Body of pancreas (tissue), 4 donors: ENCODE measurements at places on chromosomes 5 and 9.

GRCh38 chr9:101421653-101422065 is 13.9 kb downstream of the ALDOB start:
- DNase-seq: peak; percentile 84

GRCh38 chr9:123411636-123412035 is 55.6 kb downstream of the CRB2 start:
- DNase-seq: no peak

DNA sequence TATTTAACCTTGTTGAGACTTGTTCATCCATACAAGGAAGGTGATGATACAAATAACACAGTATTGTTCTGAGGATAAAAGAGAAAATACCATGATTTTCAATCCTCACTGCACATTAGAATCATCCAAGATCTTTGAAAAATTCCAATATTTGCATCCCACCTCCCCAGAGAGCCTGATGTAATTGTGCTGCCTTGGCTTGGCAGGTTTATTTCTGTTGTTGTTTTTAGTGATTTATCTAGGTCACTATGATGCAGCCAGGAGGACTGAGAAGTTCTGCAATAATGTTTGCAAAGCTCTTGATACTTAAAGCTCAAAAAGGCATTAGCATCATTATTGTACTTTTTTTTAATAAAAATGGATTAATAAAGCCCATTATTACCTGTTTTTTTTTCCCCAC is 67.0 kb upstream of the NMUR2 start:
- no peak for DNase-seq

DNA sequence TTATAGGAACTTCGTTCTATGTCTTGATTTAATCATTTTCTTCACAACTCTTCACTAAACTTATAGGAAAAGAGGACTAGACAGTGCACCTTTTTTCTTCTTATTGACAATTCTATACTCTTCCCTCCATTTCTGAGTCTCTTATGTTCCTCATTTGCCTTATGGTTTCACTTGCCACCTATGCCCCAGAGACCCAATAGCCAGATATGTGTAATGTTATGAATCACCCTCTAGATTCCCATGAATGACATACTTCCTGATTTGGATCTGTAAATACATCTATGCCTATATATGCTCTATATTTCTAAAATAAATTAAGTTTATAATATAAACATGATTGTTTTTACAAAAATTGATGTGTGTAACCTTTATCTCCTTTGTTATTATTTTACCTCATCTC is 514.1 kb upstream of the MEF2C start:
- no peak for DNase-seq

- DNase-seq: peak; percentile 28
Measured at GRCh38 chr9:125460883-125461635, 199.4 kb downstream of the GAPVD1 start.

DNA sequence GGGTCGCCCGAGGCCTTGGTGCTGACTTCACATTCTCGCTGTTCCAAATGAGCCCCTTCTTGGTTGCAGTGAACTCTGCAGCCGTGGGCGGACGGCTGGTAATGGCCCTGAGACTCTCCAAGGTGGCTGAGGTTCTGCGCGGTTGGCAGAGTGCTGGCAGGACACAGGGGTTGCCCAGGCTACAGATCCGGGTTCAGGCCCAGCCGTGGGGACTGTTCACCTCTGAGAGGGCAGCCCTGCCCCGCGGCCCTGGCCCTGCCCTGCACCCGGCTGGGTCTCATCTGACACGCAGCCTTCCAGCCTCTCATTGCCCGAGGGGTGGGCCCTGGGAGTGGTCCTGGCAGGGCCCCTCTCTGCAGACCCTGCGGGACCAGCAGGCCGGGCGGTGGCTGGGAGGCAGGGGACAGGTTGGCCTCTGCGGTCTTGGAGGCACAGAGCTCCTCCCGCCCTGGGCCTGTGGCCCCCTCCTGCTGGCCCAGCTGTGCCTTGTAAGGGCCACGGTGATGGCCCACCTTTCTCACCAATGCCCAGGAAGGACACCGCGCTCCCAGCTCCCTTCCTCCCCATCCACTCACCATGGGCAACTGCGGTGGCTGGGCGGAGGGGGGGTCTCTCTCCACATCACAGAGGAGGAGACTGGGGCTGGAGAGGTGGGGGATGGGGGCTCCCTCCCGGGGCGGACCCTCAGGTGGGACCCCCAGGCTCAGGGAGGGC is 51.6 kb downstream of the AHRR start:
- DNase-seq: no peak

DNA sequence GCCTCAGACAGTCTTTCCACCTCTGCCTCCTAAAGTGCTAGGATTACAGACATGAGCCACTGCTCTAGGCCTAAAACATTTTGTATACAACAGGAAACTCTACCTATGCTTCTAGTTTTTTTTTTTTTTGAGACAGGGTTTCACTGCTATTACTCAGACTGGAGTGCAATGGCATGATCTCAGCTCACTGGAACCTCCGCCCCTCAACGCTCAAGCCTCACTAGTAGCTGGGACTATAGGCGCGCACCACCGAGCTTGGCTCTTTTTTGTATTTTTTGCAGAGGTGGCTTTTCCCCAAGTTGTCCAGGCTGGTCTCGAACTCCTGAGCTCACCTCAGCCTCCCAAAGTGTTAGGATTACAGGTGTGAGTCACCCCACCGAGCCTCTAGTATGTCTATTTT is 5.4 kb downstream of the HSPA9 start:
- no peak for DNase-seq

- DNase-seq: no peak
Measured at GRCh38 chr5:158195416-158196210, 336.7 kb upstream of the CLINT1 start.

DNA sequence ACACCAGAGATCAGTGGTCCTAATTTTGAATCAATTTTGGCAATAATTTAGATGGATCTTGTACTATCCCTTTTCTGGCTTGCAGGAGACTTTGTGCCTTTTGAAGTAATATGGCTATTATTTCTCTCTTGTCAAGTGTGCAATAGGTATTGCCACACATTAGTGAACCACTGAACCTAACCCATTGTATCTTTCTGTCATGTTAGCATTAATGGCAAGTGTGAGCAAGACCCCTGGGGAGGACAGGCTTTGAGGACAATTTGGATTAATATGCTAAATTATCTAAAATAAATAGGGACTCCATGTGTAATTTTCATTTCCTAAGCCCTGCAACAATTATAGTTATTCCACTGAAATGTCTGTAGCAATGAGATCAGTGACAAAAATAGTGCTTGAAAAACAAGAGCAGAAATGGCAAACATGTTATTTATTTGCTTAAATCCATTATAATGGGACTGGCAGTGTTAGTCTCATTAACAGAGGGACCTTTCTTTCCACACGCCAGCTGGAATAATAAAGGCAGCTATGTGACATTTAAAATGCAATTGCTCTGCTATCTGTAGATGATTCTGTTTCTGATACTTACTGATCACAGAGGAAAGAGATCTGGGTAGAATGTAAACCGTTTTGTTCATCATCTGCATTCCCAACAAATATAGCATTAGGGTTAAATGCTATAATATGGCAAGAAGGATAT is 753.3 kb upstream of the ZNF608 start:
- no peak for DNase-seq

- no peak for DNase-seq
Measured at GRCh38 chr5:172594431-172594830, 46.6 kb upstream of the NEURL1B start.

- peak; percentile 46 for DNase-seq
Measured at GRCh38 chr9:94097788-94098414, 13.6 kb downstream of the PTPDC1 start.

DNA sequence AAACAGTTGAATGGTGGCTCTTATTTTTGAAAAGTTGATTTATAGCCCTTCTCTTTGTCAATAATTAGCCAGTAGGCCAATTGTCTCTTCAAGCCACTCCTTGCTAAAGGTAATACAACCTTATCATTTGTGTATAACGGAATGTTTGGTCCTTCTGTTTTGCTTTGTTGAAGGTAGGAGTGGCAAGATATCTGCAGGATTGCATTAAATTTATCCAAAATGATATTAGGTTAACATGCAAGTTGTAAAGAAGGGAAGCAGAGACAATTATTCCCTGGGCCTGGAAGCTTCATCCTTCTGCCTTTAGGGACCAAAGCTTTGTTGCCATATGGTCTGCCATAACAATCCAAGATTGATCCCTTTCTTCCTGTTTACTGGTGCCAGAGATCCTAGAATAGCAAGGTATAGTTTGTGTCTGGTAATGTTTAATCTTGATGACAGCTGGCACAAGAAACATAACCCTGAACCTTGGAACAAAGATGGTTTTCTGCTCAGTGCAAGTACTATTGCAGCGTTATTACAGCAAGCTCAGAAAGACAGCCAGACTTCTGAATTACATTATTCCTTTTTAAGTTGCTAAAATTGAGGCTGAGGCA is 15.5 kb upstream of the FSD1L start:
- DNase-seq: no peak

DNA sequence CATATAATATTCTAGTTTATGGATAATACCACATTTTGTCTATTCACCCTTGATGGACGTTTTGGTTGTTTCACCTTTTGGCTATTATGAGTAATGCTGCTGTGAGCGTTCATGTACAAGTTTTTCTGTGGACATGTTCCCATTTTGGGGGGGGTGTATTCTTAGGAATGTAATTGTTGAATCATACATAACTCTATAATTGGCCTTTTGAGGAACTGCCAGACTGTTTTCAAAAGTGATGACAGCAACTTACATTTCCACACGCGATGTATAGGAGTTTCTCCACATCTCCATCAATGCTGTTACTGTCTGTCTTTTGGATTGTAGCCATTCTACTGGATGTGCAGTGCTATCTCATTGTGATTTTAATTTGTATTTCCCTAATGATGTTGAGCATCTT is 69.8 kb downstream of the SLC46A2 start:
- no peak for DNase-seq

DNA sequence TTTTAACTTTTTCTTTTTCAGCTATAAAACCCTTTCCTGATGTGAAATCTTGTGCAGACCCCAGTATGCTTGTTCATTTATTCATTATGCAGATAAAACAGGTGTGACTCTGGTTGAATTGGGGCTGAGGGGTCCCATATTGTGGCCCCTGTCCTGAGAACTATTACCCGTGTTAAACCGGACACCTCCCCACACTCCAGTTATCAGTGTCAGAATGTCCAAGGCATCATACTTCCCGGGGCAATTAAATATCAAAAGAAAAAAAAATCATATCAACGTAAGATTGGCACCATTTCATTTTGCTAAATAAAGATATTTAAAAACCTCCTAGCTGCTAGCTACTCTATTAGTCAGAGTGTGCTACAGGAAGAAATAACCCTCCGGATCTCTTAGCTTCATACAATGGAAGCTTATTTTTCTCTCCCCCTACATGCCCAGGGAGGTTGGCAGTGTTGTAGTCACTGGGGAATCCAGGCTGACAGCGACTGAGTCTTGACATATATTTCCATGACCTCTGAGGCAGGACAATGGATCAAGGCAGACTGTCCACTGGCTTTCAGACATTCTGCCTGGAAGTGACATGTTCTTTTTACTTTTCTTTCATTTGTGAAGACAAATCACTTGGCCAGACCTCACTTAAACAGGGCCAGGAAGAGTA is 170.0 kb downstream of the SEC61B start:
- DNase-seq: no peak

- DNase-seq: no peak
Measured at GRCh38 chr9:87184956-87185642, 237.8 kb upstream of the GAS1 start.

GRCh38 chr5:77437194-77437593 is 54.9 kb downstream of the WDR41 start:
- DNase-seq: no peak

GRCh38 chr5:52665559-52665958 is 122.2 kb upstream of the ITGA1 start:
- no peak for DNase-seq

GRCh38 chr5:59174248-59174844 is 591.5 kb downstream of the RAB3C start:
- peak; percentile 54 for DNase-seq

- no peak for DNase-seq
Measured at GRCh38 chr5:172749881-172750633, 20.9 kb downstream of the DUSP1 start.

DNA sequence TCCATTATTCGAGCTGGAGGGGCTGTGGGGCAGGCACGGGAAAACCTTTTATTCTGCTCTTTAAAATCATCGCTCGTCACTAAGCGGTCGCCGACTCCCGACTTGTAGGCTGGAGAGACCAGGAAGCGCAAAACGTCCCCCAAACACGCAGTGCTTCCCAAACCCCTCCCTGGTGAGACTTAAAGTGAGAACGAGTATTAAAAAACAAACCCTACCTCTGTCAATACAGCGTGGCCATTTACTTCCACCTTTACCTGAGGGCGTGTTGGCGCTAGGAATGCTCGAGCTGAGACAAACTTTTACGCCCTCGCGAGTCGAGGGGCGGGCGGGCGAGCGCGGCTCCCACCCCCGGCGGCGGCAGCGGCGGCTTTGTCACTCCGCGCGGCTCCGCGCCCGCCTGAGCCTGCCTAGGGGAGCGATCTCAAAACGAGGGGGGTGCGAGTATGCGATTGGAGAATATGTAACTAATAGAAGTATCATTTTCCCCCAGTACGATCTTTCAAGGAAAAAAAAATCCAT is at the start of gene NR2F1-AS1:
TSS of gene NR2F1-AS1 (minus strand) at position 293 of the 519 bp plus-strand sequence.
- no peak for DNase-seq

- no peak for DNase-seq
Measured at GRCh38 chr9:92576175-92576574, 40.4 kb upstream of the ECM2 start.

GRCh38 chr5:33595303-33595702 is 154.5 kb downstream of the TARS1 start:
- no peak for DNase-seq

DNA sequence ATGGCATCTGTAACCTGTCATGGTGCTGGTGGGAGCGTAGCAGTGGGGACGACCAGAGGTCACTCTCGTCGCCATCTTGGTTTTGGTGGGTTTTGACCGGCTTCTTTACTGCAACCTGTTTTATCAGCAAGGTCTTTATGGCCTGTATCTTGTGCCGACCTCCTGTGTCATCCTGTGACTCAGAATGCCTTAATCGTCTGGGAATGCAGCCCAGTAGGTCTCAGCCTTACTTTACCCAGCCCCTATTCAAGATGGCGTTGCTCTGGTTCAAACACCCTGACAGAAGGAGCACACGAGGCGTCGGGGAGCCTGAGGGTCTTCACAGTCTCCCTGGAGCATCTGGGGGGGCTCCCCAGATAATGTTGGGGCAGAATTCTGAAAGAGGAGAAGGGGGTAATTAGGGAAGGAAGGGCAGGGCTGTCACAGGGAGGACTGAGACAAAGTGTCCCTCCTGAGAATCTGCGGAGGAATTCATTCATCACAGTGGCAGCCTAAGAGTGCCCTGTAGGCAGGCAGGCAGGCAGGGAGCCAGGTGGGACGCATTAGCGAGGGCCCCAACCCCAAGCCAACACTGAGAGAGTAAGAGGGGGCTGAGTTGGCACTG is 21.3 kb upstream of the NCS1 start:
- DNase-seq: no peak

- no peak for DNase-seq
Measured at GRCh38 chr5:143636931-143637528, 174.9 kb upstream of the HMHB1 start.

- DNase-seq: no peak
Measured at GRCh38 chr5:126483156-126483555, 59.9 kb downstream of the GRAMD2B start.

DNA sequence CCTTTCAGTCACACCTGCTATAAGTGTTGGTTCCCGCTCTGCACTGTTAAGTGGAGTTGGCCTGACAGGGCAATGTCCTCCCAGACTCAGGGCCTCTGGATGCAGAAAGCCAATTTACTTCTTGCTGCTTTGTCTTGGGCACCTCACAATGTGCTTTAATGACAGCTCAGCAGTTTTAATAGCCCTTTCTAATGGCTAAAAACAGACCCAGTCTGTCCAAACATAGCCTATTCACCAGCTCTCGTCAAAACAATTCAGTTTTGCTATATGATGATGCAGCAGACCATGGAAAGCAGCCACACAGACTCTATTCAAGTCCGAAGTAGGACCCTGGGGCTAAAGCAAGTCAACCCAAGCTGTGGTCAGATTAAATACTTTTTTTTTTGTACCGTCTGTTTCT is 529.1 kb upstream of the SEMA6A start:
- no peak for DNase-seq
